ENCODE measurements at places on chromosomes 2 and 18. TPM values are rescaled to one million over a fixed set of nuclear protein-coding genes. Genes with fewer than 3 reads are reported as not detected.

DNA sequence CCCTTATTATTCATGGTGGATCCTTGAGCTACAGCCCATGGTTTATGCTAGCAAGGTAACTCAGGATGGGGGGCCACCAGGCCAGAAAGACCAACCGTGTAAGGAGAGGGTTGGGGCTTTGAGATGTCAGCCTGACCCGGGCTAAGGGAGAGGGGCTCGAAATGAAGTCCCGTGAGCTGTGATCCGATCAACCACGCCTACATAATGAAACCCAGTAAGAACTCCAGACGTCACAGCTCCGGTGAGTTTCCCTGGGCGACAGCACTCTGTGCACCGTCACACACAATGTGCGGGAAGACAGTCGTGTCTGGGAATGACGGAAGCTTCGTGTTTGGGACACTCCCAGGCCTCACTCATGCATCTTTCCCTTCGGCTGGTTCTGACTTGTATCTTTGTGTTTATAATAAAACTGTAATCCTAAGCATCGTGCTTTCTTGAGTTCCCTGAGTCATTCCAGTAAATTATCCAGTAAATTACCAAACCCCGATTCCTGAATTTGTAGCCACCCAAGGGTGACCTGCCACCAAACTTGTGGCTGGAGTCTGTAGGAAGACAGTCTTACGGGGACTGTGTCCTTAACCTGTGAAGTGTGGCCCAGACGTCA, 44.2 kb downstream of the CYP27C1 start:
- DNase-seq: no peak

- no peak for DNase-seq
These were observed 40.0 kb downstream of the COL4A3 start for GRCh38 chr2:227204452-227204851.

DNA sequence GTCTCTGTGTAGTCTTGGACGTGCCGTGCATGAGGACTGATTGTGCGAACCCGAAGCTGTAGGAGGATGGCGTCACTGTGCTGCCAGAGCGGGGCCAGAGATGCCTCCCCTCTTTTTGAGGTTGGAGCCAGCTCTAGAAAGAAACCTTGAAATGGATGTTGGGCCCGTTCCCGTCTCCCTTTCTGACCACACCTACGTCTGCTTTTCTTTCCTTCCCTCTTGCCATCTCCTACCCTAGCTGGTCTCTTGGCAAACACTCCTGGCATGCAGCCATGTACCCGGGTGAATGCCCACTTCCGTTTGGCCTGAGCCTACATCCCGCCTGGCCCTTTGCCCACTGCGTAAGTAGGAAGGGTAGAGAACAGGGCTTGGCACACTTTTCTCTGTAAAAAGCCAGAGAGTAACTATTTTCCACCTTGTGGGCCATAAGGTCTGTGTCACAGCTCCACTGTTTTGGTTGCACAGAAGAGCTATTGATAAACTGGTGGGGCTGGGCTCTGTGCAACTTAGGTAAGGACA, 37.4 kb downstream of the SH3BP4 start:
- no peak for DNase-seq

Gene EVA1A
- total RNA-seq: 0.26 TPM

DNA sequence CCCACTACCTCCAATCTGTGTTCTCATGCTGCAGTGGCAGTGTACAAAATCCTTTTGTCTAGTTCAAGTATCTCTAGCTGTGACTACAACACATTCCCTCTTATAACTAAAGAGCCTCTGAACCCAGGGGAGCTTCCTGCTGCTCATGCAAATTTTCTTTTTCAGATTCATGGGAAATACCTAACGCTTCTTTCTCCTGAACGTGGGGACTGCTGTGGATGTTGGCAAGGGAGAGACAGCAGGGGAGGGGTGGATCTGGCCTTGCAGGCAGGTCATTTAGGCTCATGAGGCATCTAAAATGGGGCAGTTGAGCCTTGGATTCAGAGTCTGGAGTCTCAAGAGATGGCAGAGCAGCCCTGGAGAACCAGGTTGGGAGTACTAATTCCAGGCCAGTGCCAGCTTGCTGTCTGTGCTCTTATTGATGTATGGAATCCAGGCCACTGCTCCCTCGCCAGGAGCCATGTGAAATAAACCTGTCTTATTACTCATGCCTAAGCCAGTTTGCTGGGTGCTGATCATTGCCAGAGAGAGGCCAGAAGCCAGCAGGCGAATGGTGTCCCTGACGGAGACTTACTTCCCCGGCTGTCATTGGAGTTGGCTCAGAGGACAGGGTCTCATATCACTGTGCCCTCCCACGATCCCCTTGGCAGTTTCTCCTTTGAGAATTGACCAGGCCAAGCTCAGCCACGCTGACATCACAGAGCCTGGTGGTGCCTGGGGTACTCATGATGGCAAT, 29.2 kb upstream of the TNP1 start:
- DNase-seq: no peak

GRCh38 chr18:48927286-48928080, 23.3 kb downstream of the SMAD7 start:
- DNase-seq: no peak

DNA sequence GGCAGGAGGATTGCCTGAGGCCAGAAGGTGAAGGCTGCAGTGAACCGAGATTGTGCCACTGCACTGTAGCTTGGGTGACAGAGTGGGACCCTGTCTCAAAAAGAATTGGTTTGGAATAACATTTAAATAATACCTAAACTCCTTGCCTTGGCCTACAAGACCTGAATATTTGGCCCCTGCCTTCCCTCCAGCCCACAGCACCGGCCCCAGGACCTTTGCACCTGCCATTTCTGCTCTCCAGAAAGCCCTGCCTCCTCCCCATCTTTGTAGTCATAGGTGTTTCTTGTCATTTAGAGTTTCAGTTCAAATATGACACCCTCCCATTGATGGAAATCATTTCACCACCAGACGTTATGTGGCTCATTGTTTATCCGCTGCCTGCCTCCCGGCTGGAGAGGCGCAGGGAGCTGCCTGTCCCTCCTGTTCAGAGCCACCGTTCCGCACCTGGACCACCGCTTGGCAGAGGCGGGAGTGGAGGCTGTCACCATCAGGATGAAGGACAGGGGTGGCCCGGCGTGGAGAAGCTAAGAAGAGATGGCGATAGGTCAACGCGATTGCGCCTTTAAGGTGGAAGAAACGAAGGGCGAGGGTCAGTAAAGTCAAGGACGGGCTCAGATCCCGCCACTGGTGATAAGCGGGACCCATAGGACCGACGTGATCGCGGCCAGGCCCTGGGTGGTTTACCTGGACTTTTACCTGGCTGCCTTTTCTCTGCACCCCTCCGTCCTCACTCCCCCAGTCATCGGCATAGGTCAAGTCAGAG, 638 bp upstream of the LPIN1 start:
- no peak for DNase-seq

Gene CYP27A1
- 11.2 TPM for total RNA-seq

Gene GNLY
- total RNA-seq: 3.1 TPM

Gene SUCLG1
- total RNA-seq: 90.6 TPM

GRCh38 chr2:25567406-25567805, 106.0 kb downstream of the DTNB start:
- DNase-seq: no peak

GRCh38 chr2:50344509-50345106, 687.3 kb downstream of the NRXN1 start:
- DNase-seq: no peak

Gene KIF5C
- total RNA-seq: 2.3 TPM

DNA sequence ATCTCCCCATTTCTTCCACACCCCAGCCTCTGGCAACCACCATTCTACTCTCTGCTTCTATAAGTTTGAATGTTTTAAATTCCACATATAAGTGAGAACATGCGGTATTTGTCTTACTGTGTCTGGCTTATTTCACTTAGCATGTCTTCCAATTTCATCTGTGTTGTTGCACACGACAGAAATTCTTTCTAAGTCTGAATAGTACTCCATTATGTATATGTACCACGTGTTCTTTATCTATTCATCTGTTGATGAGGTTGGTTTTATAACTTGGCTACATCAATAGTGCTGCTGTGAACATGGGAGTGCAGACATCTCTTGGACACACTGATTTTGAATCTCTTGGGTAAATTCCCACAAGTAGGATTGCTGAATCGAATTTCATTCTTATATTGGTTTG, 31.8 kb upstream of the MTX2 start:
- no peak for DNase-seq

- no peak for DNase-seq
These were observed 131.2 kb downstream of the TRIB2 start for GRCh38 chr2:12847694-12848575.

DNA sequence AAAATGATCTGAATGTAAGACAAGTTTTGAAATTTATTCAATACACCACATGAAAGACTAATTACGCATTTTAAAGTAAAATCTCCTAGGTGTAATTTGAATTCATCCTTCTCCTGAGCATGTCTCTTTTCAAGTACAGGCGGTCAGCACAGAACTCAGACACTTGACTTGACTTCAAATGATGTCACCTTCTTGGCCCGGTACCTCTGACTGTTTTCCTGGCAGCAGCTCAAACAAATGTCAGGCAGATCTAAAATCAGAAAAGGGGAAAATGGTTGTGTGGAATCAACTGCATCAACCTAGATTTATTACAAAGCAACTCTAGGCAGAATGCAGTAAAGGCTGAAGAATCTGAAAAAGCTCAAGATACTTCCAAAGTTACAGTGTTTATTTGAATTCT, 11.4 kb upstream of the PROKR1 start:
- no peak for DNase-seq

DNA sequence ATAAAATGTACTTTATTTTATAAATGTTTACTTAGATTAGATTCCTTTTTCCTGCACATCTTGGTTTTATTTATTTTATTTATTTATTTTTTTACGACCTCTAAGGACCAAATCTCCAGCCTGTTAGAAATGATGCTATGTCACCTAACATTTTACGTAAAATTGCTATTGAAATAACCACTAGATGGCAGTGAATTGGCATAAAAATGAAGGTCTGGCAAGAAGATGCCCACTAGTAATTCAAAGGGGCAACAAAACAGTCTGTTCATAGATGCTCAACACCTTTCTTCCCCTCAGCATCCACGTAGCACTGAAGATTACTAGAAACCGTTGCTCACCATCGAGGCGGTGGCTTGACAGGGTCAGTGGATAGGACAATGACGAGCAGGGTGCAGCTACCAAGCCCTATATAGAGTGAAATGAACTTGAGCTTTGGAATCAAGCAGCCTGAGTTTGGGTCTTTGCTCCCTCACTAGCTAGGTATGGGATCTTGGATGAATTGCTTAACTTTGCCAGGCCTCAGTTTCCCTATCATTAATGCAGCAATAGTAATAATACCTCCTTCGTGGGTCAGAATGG, 128.7 kb upstream of the L3MBTL4 start:
- DNase-seq: no peak

- no peak for DNase-seq
These were observed 431.2 kb upstream of the CHST9 start for GRCh38 chr18:27616324-27616723.

Gene HOXD11
- not detected for total RNA-seq

- no peak for DNase-seq
These were observed 57.8 kb upstream of the HS6ST1 start for GRCh38 chr2:128376241-128377041.

DNA sequence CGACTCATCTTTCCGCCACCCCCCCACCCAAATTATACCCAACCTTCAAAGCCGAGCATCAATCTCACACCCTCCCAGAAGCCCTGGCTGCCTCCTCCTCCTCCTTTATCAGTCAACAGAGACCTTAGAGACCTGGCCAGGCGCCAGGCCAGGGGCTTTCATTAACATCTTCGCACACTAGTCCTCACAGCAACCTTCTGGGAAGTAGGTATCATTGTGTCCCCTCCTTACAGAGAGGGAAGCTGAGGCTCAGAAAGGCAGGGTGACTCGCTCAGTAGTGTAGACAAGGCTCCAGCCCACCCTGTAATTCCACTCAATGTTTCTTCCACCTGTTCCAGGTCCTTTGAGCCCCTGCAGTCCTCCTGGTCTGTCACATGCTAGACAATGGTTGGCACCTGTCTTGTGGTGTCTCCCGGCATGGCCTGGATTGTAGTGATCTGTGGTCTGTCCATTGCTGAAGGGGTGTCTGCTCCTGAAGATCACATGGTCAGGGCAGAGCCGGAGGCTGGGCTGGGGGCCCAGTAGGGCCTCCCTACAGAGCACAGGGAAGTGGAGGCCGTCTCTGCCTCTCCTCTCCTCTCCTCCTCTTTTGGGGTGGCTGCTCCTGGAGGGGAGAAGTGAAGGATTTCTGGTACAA, 36.0 kb downstream of the KLHL29 start:
- DNase-seq: no peak

Gene MC4R
- not detected for total RNA-seq

DNA sequence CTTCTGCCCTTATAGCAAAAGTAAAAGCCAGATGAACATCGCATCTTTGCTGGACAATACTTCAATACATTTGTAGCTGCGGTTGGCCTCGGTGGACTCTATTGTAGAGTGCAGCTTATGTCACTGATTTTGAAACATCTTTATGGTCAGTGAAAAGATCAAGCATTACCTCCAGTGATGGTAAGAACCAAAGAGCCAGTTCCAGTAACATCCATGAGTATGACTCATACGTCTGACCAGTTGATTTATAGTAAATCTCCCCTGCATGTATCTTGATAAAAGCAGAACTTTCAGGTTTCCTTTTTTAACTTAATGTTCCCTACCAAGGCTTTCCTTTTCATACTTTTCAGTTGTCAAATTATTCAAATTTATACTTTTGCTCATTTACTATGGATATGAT, 119.2 kb upstream of the HNRNPA3 start:
- no peak for DNase-seq

DNA sequence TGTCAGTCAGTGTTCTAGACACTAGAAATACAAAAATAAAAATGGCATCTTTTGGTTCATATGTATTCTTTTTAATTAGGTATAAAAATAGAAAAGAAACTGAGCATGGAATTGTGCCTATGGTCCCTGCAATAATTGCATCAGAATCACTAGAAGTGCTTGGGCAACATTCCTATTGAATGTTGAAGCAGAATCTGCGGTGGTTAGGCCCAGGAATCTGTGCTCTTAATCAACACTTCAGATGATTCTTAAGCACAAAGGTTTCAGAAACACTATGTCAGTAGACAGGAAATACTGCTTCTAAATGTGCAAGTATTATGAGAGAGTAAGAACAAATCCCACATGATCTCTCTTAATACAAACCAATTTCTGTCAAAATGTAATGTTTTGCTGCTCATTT, 20.3 kb upstream of the RBBP8 start:
- no peak for DNase-seq
